ENCODE measurements at places on chromosomes 3 and 15. TPM values are rescaled to one million over a fixed set of nuclear protein-coding genes. Genes with fewer than 3 reads are reported as not detected.

The SIN3A gene
- total RNA-seq = 86.1 TPM

The GOLGA6L6 gene
- not detected for total RNA-seq

DNA sequence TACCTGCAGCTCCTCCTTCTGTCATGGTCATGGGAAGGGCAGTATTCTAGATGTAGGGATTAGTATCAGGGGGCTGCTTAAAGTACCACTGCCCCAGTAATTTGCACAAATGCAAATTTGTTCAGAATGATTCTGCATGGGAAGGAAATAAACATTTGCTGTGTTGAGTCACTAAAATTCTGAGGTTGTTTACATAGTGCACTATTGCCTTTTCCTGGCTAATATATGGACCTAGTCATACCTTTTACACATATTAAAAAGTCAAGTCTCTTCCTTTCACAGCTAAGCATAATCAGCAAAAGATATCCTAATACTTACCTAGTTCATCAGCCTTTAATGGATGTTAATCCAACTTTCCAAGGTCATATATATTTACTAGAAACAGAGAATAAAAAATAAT is 746.4 kb upstream of the NR2F2 start:
- H3K36me3 ChIP-seq = no peaks in the 10 kb centered on the region
- H3K27me3 ChIP-seq = no peaks in the 10 kb centered on the region
- no peak overlapping the region for H3K4me3 ChIP-seq
- no peak overlapping the region for H3K27ac ChIP-seq
- H3K4me1 ChIP-seq = no peaks in the 10 kb centered on the region

GRCh38 chr3:119433613-119434325 is 29.6 kb downstream of the TMEM39A start:
- no peak for DNase-seq
- no peaks in the 10 kb centered on the region for H3K27me3 ChIP-seq
- peaks cover 28% of the 10 kb centered on the region for H3K36me3 ChIP-seq

- no peak overlapping the region for H3K27ac ChIP-seq
- no peak for DNase-seq
- H3K36me3 ChIP-seq = peaks cover 4% of the 10 kb centered on the region
- H3K4me3 ChIP-seq = peak overlapping the region; percentile 40
- H3K4me1 ChIP-seq = no peaks in the 10 kb centered on the region
Measured at GRCh38 chr3:184261854-184262763, 756 bp upstream of the CAMK2N2 start.

The NPAP1 gene
- total RNA-seq = not detected

The GCNT3 gene
- total RNA-seq = 0.63 TPM

DNA sequence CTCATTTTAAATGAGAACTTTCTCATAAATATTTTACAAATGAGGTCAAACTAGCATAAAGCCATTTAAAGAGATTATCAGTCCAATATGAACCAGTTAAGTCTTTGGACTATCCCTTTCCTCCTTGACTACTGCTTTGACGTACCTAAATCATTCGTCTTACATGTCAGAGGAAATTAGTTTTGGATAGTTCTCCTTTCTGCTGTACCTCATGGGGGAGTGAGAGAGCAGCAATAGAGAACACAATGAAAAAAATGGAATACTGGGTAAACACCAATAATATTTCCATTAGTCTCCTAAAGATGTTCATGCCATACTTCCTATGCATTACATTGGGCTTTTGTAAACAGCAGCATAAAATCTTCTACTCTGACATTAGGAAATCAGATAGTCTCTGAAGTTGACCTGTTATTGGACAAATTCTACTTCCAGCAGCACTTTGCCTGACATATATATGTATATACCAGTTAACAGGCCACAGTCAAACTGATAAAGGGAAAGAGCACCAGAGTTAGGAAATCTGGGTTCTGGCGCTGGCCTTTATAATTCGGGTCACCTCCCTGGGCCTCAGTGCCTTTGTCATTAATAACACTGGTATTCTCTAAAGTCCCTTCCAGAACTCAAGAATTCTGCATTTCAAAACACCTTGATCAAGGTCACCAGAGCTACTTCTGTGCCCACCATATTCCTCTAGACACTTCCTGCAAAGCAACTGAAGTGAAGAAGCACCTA is 26.8 kb downstream of the TIMMDC1 start:
- peaks cover 18% of the 10 kb centered on the region for H3K36me3 ChIP-seq
- no peaks in the 10 kb centered on the region for H3K27me3 ChIP-seq
- no peaks in the 10 kb centered on the region for H3K4me1 ChIP-seq
- H3K4me3 ChIP-seq = no peak overlapping the region
- no peak for DNase-seq
- no peak overlapping the region for H3K27ac ChIP-seq

The NR2E3 gene
- total RNA-seq = 0.80 TPM

DNA sequence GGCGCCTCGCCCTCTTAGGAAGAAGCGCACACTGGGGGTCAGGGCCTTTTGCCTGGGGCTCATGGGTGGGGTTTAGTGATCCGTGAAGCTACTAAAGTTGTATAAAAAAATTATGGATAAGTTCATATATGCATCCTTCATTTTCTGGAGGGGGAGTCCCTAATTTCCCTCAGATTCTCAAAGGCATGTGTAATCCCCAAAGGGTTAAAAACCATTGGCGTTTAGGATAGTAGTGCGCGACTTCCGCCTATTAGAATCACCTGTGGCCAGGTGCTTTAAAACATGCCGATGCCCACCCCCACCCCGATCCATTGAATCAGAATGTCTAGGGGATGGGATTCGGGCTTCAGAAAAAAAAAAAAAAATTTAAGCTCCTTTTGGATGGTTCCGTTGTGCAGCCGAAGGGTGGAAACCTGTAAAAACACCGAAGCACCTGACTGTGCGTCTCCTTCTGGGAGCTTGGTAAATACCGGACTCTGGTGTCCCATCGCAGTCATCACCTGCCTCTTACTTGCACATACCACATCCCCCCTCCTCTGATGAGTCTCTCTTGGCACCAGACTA is 570 bp downstream of the APH1B start:
- peak overlapping the region; percentile 88 for H3K4me3 ChIP-seq
- peak; percentile 34 for DNase-seq
- H3K27me3 ChIP-seq = no peaks in the 10 kb centered on the region
- H3K27ac ChIP-seq = peak overlapping the region; percentile 90
- peaks cover 3% of the 10 kb centered on the region for H3K4me1 ChIP-seq
- H3K36me3 ChIP-seq = peaks cover 2% of the 10 kb centered on the region

DNA sequence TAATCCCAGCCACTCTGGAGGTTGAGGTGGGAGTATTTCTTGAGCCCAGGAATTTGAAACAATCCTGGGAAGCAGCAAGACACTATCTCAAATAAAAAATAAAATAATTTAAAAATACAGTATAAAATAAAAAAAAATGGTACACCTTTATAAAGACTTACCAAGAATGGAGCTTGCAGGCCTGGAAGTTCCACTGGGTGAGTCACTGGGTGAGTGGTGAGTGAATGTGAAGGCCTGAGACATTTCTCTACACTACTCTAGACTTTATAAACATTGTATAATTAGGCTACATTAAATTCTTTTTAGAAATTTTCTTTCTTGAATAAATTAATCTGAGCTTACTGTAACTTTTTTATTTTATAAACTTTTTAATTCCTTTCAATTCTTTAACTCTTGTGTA is 609.1 kb upstream of the BCHE start:
- no peak for DNase-seq
- no peaks in the 10 kb centered on the region for H3K4me1 ChIP-seq
- H3K27ac ChIP-seq = no peak overlapping the region
- no peaks in the 10 kb centered on the region for H3K27me3 ChIP-seq
- H3K36me3 ChIP-seq = no peaks in the 10 kb centered on the region
- H3K4me3 ChIP-seq = no peak overlapping the region

DNA sequence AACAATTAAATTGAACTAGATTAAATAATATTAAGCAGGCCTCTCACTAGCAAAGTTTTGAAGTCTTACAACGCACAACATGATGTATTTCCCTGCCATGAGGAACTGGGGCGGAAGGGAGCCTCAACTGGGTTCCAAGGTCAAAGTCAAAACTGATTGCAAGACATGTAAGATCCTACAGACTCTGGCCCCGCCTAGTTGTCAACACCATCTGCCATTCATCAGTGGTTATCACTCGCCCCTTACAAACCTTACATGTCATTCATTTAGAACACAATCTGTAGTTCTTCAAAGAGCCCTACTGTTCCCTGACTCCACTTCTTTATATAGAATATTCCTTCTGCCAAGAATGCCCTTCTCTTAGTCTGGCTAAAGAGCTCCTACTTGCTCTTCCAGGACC is 10.0 kb downstream of the ATP13A3 start:
- no peak overlapping the region for H3K4me3 ChIP-seq
- H3K4me1 ChIP-seq = no peaks in the 10 kb centered on the region
- no peaks in the 10 kb centered on the region for H3K27me3 ChIP-seq
- H3K27ac ChIP-seq = peak overlapping the region; percentile 89
- H3K36me3 ChIP-seq = no peaks in the 10 kb centered on the region

DNA sequence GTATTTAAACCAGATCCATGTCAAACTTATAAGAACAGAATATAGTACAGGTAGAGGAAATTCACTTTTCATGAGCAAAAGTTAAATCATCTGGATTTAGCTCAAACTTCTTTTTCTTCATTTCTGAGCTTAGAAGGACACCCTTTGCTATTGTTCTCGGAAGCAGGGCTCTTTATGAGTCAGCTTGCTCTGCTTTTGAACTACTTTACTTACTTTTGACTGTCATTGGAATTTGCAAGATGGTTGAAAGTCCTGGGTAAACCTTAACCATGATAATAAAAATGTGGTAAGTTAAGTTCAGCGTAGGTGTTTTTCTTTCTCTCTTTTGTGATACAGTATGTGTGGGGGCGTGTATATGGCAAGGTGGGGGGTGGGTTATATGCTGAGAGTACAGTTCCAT is 312.7 kb upstream of the DPH6 start:
- H3K27me3 ChIP-seq = no peaks in the 10 kb centered on the region
- no peak overlapping the region for H3K4me3 ChIP-seq
- H3K27ac ChIP-seq = no peak overlapping the region
- DNase-seq = no peak
- H3K4me1 ChIP-seq = no peaks in the 10 kb centered on the region

DNA sequence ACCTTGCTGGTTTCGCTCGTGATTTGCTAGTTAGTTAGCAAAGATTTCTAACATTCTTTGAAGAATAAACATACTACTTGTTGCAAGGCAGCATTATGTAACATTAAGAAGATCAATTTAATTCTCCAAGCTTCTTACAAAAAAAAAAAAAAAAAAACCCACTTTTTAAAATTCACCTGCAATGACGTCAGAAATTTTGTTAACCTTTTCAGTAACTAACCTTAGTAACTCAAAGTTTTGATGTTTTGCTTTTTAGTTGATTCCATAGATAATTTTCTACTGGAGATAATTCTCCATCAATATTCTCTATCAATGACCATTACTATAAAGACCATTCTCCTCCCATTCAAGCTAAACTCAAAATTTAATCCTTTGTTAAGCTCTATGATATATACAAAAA is 491.8 kb upstream of the TBL1XR1 start:
- H3K4me1 ChIP-seq = peaks cover 1% of the 10 kb centered on the region
- no peaks in the 10 kb centered on the region for H3K36me3 ChIP-seq
- DNase-seq = no peak
- no peak overlapping the region for H3K27ac ChIP-seq
- H3K4me3 ChIP-seq = no peak overlapping the region

The FBXO40 gene
- total RNA-seq = 0.03 TPM

GRCh38 chr3:194811118-194811517 is 125.4 kb downstream of the FAM43A start:
- no peak overlapping the region for H3K4me3 ChIP-seq
- no peak overlapping the region for H3K27ac ChIP-seq
- no peaks in the 10 kb centered on the region for H3K27me3 ChIP-seq
- no peaks in the 10 kb centered on the region for H3K36me3 ChIP-seq
- no peak for DNase-seq

DNA sequence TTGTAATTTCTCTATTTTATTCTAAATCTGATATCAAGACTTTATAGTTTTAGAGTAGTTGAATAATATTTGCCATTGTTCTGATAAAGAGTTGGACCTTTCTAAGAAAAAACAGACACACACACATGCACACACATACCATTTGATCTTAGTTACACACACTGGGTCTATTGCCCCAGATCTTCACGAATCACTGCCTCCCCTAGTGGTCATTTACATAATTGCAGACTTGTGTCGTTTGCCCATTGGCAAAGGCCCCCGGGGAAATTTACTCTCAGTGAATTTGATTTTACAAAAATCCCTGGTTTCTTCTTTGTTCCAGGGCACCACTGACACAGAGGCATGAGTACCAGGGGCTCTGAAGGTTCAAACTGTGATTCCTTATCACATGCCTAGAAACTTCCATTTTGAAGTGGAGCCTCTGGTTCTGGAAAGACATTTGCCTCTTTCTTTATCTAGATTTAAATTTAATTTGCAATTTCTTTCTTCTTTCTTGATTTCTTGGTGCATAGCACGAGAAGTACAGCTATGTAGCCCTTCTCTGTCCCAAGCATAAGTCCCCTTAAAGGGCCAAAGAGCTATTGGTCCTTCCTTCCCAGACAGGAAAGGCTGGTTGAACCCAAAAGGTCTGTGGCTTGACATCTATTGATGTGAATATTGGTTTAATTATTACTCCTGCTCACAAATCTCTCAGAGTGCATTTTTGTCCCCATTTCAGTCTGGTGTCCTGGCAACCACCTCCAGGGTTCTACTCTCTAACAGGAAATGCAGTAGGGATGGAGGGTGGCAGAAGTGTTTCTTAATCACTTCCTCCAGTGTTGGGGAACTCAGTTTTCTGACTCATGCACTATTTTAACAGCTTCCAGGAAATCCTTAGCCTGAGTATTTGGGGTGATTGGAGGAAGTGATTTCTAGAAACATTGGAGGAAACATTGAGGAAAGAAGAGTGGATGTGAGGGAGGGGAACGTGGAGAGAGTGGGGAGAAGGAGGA is 32.4 kb upstream of the SLC6A11 start:
- no peaks in the 10 kb centered on the region for H3K27me3 ChIP-seq
- no peaks in the 10 kb centered on the region for H3K4me1 ChIP-seq
- no peak for DNase-seq
- H3K27ac ChIP-seq = no peak overlapping the region
- no peak overlapping the region for H3K4me3 ChIP-seq

DNA sequence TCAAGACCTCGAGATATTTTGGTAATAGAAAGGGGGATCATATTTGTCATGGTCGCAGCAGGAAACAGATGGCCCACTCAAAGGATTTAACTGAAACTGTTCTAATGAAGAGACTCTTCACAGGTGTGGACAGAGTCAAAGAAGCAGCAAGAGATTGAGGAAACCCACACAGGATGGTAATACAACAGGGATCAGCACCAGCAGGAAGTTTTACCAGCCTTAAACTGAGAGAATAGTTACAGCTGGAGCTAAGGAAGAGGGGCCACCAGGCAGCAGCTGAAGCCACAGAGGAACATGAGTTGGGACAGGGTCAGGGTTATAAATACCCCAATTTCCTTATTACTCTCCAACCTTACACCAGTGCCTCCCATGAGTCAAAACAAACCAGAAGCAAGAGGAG is 131.8 kb upstream of the UBE2E2 start:
- H3K4me1 ChIP-seq = peaks cover 10% of the 10 kb centered on the region
- H3K27me3 ChIP-seq = no peaks in the 10 kb centered on the region
- H3K36me3 ChIP-seq = no peaks in the 10 kb centered on the region
- H3K4me3 ChIP-seq = no peak overlapping the region

GRCh38 chr15:87267798-87268197 is 988.7 kb downstream of the NTRK3 start:
- no peak overlapping the region for H3K4me3 ChIP-seq
- H3K27me3 ChIP-seq = no peaks in the 10 kb centered on the region
- no peaks in the 10 kb centered on the region for H3K36me3 ChIP-seq
- DNase-seq = no peak
- H3K27ac ChIP-seq = no peak overlapping the region

The MOBP gene
- total RNA-seq = 0.14 TPM
